GM23248 (cell line): ENCODE measurements at places on chromosomes 7 and 10.
A peak's percentile ranks its signal among the peaks of the same experiment; 100 is the strongest.

- peaks cover 52% of the 10 kb centered on the region for H3K27me3 ChIP-seq
- H3K36me3 ChIP-seq, result no peaks in the 10 kb centered on the region
- H3K4me1 ChIP-seq, result no peaks in the 10 kb centered on the region
- no peak within 1 kb of the TSS for H3K27ac ChIP-seq
- DNase-seq, result peak; percentile 83
- peak within 1 kb of the TSS; percentile 67 for H3K4me3 ChIP-seq
Measured at GRCh38 chr7:129144095-129144833, at the start of gene TSPAN33. Gene TSPAN33, plus strand, starts transcription at chr7:129144707. Its CDS starts 274 bp downstream, at chr7:129144981.

DNA sequence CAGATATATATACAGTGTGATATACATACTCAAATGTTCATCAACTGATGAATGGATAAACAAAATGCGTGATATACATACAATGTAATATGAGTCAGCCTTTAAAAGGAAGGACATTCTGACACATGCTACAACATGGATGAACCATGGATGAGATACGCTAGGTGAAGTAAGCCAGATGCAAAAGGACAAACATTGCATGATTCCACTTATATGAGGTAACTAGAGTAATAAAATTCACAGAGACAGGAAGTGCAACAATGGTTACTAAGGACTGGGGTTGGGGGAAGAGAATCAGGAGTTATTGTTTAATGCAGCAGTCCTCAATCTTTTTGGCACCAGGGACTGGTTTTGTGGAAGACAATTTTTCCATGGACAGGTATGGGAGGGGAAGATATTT lies 47.3 kb upstream of the PIK3AP1 start:
- H3K27me3 ChIP-seq, result no peaks in the 10 kb centered on the region
- H3K4me1 ChIP-seq, result no peaks in the 10 kb centered on the region
- no peak overlapping the region for H3K4me3 ChIP-seq
- DNase-seq, result peak; percentile 13
- H3K36me3 ChIP-seq, result no peaks in the 10 kb centered on the region

- 0 out of 2 replicates have a peak, but pooled peaks cover 3% of the 10 kb centered on the region for H3K36me3 ChIP-seq
- H3K27me3 ChIP-seq, result no peaks in the 10 kb centered on the region
- peaks cover 25% of the 10 kb centered on the region for H3K4me1 ChIP-seq
- DNase-seq, result peak; percentile 69
Measured at GRCh38 chr7:127905491-127906330, 125.5 kb downstream of the LRRC4 start.

- peak; percentile 32 for DNase-seq
- no peaks in the 10 kb centered on the region for H3K27me3 ChIP-seq
- H3K36me3 ChIP-seq, result no peaks in the 10 kb centered on the region
- H3K27ac ChIP-seq, result peak overlapping the region; percentile 92
Measured at GRCh38 chr7:46035166-46035565, 114.1 kb upstream of the IGFBP3 start.

DNA sequence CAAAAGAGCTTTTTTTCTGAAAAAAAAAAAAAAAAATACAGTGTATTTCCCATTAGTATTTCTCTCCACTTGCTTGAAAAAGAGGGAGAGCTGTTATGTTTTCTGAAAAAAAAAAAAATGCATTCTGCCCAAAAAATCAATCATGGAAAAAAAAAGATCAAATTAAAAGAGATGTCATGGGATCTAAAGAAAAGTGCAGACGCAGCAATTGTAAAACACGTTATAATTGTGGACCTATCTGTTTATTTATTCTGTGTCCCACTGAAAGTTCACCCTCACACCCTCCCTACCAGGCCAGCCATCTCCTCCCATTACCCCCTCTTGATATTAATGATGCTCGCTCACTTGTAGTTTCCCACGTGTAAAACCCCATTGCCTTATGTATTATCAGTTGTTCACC lies 674.0 kb upstream of the C7orf33 start:
- H3K36me3 ChIP-seq, result no peaks in the 10 kb centered on the region
- no peak overlapping the region for H3K4me3 ChIP-seq
- DNase-seq, result no peak
- no peak overlapping the region for H3K27ac ChIP-seq
- H3K27me3 ChIP-seq, result no peaks in the 10 kb centered on the region
- H3K4me1 ChIP-seq, result no peaks in the 10 kb centered on the region
